Dorsolateral prefrontal cortex (tissue), 122 donors: ENCODE measurements at places on chromosomes 7 and 10. TPM values are rescaled to one million over a fixed set of nuclear protein-coding genes. Genes with fewer than 3 reads are reported as not detected.

DNA sequence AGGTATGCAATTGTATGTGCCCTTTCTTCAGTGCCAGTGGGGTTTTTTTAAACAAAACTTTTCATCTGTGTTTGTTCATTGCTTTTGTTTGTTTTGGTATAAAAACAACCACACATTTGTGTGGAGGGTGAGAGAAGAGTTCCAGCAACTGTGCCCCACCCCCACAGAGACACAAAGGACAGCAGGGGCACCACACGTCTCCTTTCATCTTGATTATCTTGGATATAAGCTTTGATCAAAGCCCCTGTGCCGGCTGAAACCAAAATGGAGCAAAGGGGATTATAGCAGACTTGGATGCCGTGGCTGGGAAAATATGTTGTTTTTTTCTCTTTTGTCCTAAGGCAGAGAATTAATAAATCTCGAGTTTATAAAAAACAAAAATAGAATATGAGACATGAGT lies 111.8 kb upstream of the RSU1 start:
- DNase-seq, result no peak

DNA sequence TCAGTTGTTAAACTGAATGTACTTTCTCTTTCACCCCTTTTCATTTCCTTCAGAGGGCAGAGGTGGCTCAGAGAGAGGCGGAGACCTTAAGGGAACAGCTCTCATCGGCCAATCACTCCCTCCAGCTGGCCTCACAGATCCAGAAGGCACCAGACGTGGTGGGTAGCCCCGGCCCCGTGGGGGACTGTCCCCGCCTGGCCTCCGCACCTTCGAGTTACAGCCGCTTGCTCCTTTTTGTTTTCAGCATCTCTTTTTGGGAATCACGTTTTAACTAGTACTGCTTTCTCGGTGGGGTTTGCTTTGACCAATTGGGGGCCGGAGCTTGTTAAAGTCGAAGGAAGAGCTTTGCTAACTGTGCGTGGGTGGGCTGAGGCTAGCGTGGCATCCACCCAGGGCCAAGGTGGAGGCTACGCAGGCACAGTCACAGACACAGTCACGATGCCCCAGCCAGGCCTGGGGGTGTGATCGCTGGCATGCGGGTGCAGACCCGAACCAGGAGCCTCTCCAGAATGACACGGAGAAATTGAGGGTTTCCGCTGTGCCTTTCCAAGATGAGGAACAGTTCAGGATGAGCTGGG lies 116.2 kb upstream of the SH2B2 start:
- DNase-seq, result no peak

The CYP2W1 gene
- not detected for total RNA-seq

GRCh38 chr7:117411539-117411938 lies 15.8 kb downstream of the ASZ1 start:
- DNase-seq, result no peak

The KAZALD1 gene
- 0.37 TPM for total RNA-seq

- no peak for DNase-seq
These were observed 324.0 kb downstream of the WDR37 start for GRCh38 chr10:1380088-1380671.

- DNase-seq, result no peak
These were observed 163.6 kb downstream of the GNAI1 start for GRCh38 chr7:80298201-80298600.

The ITIH5 gene
- total RNA-seq, result 20.1 TPM

The AZGP1 gene
- total RNA-seq, result 21.6 TPM

DNA sequence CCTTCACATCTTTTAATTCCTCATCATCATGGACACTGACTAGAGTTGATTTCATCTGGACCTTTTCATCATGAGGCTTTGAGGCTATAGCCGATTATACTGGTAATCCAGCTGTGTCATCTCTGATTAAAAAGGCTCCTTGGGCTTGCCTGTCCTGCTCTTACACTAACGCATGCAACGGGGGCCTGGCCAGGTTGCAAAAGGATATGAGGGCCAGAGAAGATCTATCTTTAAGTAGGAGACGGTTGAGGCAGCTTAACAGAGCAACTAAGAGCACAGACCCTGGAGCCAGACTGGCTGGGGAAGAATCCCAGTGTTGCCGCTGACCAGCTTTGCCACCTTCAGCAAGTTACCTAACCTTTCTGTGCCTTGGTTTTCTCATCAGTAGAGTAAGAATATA lies 211.5 kb downstream of the PTEN start:
- no peak for DNase-seq

GRCh38 chr7:116285252-116285651 lies 74.9 kb downstream of the TES start:
- DNase-seq, result no peak

DNA sequence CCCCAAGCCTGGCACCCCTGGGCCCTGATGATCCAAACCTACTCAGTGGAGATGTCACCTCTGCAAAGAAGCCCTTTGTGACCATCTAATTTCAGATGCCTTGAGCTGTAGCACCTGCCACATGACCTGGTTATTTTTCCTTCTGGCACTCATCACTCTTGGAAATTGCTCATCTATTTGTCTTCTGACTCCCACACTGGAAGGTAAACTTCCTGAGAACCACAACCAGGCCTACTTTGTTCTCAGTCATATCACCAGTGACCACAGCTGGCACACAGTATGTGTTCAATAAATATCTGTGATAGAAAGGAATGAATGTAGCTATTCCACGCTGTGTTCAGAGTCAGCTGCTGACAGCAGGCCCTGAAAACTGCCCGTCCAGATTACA lies 97.1 kb downstream of the SH3PXD2A start:
- no peak for DNase-seq

The TAS2R3 gene
- 8.7 TPM for total RNA-seq

DNA sequence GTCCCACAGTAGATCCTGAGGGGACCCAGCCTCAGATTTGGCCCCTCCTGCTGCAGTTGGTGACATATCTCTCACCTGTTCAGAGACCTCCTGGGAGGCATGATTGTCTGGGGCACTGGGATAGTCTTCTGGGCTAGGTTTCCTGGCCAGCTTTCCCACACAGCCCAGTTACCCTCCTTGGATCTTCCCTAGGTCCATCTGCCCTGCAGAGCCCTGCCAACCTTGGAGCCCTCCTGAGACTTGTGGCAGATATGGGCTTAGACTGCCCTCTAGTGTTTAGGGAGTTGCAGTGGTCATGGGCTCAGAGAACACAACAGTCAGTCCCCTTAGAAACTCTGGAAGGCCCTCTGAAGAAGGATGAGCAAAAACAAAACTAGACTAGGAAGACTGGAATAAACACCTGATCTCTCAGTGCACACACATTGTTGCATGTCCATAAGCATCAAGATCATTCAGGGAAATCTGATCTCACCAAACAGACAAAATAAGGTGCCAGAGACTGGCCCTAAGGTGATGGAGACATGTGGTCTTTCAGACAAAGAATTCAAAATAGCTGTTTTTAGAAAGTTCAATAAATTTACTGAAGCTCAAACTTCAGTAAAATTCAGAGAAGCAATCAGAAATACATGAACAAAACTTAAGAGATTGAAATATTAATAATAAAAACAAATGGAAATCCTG lies 324.6 kb downstream of the ATRNL1 start:
- DNase-seq, result no peak

- DNase-seq, result no peak
These were observed 164.2 kb downstream of the DGKI start for GRCh38 chr7:137682596-137682995.

The CYP2C8 gene
- total RNA-seq, result 8.7 TPM

GRCh38 chr7:5701085-5701914 lies 80.2 kb downstream of the RNF216 start:
- no peak for DNase-seq

GRCh38 chr10:24502801-24503460 lies 220.8 kb downstream of the ARHGAP21 start:
- no peak for DNase-seq

The RHEB gene
- 103 TPM for total RNA-seq

DNA sequence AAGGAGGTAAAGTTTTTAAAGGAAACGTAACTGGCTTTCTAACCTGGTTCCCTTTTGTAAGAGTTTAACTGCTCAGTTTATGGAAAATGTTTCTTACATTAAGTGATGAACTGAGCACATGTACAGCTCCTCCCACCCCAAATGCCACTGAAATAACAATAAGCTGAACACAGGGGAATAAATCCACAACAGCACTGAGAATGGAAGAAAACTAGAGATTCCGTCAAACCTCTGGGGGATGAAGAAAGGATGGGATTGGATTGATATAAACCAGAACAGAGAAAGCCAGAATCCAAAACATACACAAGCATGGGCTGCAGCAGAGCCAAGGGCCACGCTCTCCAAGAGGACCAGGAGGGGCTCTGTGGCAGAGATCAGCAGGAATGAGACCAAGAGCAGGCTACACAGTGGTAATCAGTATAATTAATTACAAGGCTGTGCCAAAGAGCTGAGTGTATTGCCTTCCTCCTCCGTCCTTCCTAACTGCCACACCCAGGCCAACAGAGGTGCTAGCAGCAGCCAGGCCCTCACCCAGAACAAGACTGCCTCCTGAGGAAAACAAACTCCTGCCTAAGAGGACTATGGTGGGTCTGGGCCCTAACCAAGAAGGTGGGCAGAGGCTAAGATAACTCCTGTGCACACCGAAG lies 73.9 kb downstream of the KIAA1549 start:
- no peak for DNase-seq

DNA sequence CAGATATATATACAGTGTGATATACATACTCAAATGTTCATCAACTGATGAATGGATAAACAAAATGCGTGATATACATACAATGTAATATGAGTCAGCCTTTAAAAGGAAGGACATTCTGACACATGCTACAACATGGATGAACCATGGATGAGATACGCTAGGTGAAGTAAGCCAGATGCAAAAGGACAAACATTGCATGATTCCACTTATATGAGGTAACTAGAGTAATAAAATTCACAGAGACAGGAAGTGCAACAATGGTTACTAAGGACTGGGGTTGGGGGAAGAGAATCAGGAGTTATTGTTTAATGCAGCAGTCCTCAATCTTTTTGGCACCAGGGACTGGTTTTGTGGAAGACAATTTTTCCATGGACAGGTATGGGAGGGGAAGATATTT lies 47.3 kb upstream of the PIK3AP1 start:
- DNase-seq, result no peak

The PDCD11 gene
- 18.3 TPM for total RNA-seq

- DNase-seq, result no peak
These were observed 165.6 kb downstream of the TPK1 start for GRCh38 chr7:144670218-144670617.

- DNase-seq, result no peak
These were observed 27.6 kb upstream of the MKRN1 start for GRCh38 chr7:140506788-140507464.

DNA sequence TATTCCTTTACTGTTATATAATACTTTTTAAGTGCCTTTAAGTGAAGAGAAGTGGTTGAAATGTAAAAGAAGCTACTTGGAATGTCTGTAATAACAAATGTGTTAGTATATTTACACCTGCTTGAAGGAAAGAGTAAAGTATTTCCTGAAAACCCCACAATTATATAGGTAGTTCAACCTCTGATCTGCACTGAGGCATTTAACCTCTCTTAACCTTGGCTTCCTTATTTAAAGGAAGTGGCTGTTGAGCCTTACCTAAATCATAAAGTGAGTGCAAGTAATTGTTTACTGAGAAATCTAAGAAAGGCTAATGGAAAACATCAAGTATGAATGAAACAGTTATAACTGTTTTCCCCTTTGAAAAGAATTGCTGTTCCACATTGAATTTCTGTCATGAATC lies 294.5 kb downstream of the ADK start:
- no peak for DNase-seq

DNA sequence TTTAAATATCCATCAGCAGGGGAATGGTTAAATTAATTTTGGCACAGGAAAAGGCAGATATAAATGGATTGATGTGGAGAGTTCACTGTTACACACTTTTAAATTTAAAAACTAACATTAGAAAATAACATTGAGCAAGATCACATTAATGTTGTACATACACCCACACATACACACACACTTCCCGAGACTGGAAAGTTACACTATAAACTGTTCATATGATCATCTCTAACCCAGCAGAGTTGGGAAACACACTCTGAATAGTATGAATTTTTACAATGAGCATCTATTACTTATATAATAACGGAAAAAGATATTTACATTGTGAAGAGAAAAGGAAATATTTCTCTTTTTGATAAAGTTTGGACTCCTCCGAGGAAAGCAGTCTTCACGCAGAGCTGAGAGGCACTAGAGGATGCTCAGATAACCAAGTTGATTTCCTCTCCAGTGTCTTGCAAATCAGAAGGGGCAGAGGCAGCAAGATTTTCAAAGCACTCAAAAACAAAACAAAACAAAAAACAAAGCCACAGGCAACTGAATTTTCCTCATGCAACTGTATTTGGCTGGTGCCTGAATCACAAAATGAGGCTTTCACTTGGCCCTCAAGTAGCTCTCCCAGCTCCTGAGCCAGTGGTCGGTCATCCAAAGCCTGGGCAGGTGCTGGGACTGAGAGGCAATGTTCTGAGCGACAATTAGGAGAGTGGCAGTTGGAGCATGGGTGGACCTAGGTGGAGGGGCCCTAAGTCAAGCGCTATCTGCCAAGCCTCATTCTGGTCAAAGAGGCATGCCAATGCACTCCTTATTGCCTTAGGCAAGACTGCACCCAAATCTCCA lies 10.5 kb upstream of the GATAD1 start:
- no peak for DNase-seq

The DNAH11 gene
- 1.8 TPM for total RNA-seq

GRCh38 chr10:98474628-98475027 lies 27.9 kb upstream of the HPS1 start:
- DNase-seq, result no peak

DNA sequence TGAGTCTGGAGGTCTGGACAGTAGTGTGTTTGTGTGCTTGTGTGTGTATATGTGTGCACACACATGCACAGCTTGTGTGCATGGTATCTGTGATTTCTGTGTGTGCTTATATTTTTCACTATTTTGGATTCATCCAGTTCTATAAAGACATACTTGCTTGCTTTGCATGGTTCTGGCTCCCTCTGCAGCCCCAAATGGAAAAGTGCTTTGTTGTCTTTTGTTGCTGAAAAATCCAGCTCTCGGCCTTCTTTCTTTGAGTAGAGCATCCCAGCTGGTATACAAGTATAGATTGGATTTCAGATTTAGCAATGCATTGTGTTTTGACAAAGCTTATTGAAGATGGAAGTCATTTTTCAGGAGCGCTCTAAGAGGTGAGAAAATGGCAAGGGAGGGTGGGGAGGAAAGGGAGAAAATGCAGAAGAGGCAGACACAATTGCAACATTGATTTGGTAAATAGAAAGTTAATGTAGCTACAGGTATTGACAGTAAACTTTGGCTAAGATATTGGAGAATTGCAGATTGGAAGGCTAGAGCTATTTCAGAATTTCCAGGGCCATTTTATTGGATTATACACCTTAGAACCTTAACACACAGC lies 333.9 kb downstream of the AUTS2 start:
- no peak for DNase-seq

The OR6B1 gene
- not detected for total RNA-seq

The RBP3 gene
- total RNA-seq, result not detected

The ST8SIA6 gene
- 0.85 TPM for total RNA-seq

DNA sequence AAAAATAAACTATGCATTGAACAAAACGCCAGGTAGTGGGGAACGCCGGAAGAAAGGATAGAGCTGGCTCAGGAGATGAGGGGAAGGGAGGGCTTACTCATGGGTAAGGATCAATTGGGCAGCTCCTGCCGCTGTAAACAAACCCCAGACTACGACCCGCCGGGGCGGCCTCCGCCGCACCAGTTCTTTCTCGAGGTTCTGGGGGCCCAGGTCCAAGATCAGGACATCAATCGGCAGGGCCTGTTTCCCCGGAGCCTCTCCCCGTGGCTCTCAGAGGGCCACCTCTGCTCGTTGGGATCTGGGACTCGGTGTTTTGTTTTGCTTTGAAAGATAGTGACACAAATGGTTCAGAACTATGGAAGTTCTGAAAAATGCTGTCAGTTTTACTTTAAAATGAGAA lies 140.4 kb downstream of the ELFN1 start:
- no peak for DNase-seq

The GTF2IRD2 gene
- 32.4 TPM for total RNA-seq

GRCh38 chr10:109620396-109620795 lies 302.9 kb downstream of the XPNPEP1 start:
- no peak for DNase-seq

The SPDYE6 gene
- not detected for total RNA-seq
